ENCODE measurements at places on chromosomes 1 and 21.

DNA sequence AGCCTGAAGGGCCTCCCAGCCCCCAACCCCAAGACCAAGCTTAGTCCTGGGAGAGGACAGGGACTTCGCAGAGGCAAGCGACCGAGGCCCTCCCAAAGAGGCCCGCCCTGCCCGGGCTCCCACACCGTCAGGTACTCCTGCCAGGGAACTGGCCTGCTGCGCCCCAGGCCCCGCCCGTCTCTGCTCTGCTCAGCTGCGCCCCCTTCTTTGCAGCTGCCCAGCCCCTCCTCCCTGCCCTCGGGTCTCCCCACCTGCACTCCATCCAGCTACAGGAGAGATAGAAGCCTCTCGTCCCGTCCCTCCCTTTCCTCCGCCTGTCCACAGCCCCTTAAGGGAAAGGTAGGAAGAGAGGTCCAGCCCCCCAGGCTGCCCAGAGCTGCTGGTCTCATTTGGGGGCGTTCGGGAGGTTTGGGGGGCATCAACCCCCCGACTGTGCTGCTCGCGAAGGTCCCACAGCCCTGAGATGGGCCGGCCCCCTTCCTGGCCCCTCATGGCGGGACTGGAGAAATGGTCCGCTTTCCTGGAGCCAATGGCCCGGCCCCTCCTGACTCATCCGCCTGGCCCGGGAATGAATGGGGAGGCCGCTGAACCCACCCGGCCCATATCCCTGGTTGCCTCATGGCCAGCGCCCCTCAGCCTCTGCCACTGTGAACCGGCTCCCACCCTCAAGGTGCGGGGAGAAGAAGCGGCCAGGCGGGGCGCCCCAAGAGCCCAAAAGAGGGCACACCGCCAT lies 21.9 kb upstream of the ARF1 start:
- DNase-seq, result no peak

DNA sequence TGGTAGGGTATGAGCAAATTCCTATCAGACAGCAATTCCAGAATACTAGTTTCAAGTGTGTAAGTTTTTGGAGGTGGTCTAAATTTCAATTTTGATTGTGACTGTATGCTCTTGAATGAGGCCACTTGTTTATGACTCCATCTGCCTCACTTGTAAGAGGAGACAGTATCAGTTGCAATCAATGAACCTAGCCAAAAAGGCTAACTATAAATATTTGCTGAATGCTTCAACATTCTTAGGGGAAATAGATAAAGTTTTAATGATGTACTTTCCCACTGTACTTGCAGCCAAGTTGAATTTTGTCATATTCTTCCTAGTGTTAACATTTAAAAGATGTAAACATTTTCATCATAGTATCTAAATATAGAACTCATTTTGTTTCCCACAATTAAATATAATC lies 32.1 kb upstream of the RWDD3 start:
- no peak for DNase-seq

DNA sequence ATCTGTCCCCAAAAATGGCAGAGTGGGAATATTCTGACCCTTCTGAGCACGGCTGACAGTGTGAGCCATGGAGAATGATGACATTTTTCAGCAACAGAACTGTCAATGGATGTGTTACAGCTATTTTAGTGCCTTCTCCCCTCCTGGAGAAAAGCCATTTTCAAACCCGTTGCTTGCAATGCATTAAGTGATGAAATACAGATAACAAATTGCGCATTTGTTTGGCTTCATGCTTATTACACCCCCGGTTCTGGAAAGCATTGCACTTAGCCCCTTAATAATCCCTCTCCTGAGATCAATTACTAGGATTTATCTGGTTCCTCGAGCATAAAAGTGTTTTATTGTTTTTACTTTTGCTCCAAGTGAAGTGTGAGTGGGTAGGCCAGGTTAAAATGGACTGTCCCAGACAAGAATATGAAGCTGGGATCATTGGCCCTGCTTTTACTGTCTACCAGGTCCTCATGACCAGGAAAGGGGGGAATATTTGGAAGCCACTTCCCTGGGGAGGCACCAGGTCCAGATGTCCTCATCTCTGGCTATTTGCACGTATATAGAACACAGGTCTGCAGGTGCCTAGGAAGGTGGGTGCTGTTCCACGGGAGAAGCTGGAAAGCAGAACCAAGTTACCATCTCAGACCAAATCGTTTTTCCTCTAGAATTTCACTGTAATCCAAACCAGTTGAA lies 37.5 kb upstream of the HHAT start:
- DNase-seq, result no peak

DNA sequence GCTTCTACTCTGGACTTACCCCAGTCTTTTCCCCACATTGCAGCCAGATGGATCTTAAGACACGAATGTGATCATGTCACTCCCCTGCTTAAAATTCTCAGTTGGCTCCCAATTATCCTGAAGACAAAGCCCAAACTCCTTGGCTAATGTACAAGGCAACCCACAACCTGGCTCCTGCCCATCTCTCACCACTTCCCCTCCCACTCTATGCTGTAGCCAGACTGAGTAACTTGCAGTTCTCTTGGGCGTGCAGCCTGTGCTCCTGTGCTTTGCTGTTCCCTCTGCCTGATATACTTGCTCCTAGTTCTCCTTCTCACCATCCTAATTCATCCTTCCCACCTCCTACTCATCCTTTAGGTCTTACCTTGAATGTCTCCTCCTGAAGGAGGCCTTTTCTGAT lies 56.2 kb downstream of the LGR6 start:
- DNase-seq, result no peak

DNA sequence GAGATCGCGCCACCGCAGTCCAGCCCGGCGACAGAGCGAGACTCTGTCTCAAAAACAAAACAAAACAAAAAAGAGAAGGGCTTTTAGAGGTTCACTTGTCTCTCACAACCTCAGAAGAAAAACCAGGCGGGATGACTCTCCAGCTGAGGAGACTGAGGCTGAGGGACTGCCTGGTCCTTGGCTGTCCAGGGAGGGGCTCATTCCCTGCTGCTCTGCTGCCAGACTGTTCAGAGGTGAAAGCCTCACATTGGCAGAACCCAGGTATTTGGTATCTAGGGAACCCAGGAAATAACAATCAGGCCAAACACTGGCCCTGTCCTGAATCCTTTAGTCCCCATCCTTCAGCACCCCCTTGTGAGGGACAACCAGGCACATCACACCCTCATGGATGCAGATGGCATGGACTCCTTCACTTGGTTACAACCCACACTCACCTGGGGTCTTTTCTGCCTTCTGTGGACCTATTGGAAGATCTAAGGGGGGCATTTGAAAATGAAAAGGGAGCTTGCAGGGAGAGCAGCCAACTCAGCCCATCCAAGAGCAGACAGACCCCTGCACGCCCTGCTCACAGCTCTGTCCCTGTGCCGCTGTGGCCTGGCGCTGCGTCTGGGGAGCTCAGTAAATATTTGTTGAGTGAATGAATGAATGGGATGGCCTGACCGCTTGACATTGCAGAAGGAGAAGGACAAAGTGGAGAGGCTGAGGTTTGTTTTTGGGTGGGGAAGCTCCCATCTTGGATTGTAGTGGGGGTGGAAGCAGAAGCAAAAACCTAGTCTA lies 33.4 kb downstream of the CD247 start:
- no peak for DNase-seq

DNA sequence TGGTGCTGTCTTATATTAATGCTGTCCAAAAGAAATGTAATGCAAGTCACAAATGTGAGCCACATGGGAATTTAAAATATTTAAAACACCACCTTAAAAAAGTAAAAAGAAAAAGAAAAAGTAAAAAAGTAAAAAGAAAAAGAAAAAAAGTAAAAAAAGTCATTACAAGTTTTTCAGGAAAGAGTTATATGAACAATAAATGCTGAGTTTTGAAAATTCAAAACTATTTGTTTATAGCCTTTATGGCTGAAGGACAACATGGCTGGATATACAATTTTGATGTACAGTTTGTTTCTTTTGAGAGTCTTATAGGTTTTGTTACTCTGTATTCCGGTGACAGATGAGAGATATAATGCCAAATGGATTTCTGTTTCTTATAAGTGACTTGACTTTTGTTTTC lies 29.1 kb downstream of the GPR88 start:
- DNase-seq, result no peak

- no peak for DNase-seq
These were observed 14.9 kb downstream of the PTCH2 start for GRCh38 chr1:44828003-44828651.

- DNase-seq, result no peak
These were observed 95.4 kb downstream of the PTPRU start for GRCh38 chr1:29331729-29332128.
